Kidney epithelial cell (primary cell): ENCODE measurements at places on chromosomes 1 and 21. TPM values are rescaled to one million over a fixed set of nuclear protein-coding genes. Genes with fewer than 3 reads are reported as not detected.

- DNase-seq: no peak
Observed at GRCh38 chr21:42859891-42860230, 19.5 kb downstream of the WDR4 start.

DNA sequence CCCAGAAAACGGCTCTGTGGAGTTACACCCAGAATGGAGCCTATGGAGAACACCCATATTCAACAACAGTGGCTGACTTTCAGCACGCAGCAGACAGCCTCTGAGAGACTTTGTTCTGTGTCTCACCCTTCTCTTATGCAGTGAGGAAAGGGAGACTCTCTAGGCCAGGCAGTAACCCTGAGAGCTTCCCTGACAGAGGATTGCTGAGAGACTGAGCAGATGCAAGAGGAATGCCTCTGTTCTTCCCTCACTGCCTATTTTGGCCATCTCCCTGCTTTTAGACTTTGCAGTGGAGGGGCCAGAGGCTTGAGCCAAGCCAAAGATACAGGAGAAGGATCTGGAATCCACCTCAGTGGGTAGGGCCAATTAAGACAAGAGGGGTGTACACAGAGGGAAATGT is 41.8 kb upstream of the SLC16A1 start:
- no peak for DNase-seq

GRCh38 chr1:32337855-32338636 is 2.0 kb upstream of the MARCKSL1 start:
- DNase-seq: no peak

DNA sequence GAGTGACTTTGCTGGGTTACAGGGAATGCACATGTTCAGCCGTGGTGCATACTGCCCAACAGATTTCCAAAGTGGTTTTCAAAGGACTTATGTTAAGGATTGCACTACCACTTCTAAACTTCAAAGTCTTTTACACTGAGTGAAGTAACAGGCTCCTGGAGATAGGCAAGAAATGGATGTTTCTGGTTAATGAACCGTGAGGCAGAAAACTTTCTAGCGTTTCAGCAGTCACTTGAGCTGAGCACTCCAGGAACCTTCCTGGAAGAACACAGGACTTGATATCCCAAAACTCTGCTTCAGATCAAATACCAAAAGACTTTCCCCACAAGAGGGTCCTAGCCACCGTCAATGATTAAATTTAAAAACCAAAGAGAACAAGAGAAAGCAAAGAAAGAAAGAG is 74.3 kb upstream of the ATP1A1 start:
- DNase-seq: peak; percentile 12

GRCh38 chr21:45318556-45319404 is 31.1 kb upstream of the POFUT2 start:
- DNase-seq: no peak

DNA sequence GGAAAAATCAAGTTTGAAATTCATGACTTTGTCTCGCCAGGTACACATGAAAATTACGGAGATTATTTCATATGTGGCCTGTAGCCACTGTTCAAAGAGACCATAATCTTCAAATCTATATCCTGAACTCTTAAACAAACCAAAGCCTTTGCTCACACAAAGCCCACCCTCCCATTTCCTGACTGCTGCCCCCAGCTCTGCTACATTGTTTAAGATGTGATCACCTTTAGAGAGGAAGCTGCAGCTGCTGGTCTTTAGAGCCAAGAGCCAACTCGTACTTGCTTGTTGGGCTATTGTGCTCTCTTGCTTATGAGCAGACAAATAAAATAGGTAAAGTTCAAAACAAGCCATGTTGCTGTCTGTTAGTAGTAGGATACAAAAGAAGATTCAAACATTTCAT is 71.9 kb downstream of the DTL start:
- DNase-seq: no peak

- no peak for DNase-seq
Observed at GRCh38 chr1:245807306-245807705, 652.5 kb downstream of the KIF26B start.

DNA sequence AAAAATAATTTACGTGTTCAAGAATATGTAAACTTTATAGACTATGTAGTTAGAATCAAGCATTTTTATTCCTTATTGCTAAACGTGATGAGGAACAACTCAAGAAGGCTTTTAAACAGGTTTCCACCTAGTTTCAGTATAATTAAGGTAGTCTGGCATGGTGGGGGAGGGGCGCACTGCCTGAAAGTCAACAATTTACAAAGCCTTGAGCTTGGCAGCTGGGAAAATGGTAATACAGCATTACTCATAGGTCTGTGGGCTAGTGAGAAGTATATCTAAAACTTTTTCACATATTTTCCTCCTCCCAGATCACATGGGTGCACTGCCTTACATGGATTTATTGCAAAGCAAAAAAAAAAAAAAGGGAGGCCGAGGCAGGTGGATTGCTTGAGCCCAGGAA is 75.2 kb downstream of the EVI5 start:
- peak; percentile 61 for DNase-seq

DNA sequence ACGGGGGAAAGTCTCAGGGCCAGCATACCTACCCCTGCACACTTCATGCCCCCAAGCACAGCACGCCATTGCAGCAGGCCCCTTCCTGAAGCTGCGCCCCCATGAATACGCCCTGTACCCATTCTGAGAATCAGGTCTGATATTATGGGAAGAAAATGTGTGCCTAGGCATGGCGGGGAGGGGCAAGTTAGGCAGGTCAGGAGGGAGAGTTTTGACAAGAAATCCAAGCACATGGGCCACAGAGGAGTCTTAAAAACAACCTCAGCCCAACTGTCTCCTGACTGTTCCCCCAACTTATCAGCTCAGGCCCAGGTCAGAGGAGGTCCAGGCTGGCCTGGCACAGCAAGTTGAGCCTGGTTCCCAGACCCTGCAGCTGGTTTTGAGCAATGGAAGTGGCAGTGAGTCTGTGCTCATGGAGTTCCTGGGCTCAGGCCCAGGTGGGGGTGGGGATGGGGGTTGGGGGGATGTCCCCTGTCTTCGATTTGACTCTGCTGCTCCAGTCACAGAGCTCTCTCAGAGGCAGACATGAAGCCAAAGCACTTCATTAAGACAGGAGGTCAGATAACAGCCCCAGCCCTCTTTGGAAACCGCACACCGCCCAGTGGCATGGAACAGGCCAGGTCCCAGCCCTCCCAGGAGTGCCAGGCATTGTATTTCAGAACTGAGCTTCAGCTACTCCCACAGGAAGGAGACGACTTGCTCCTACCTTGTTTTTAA is 20.6 kb upstream of the BCAR3 start:
- DNase-seq: peak; percentile 54

- no peak for DNase-seq
Observed at GRCh38 chr1:113615425-113615824, 143.9 kb downstream of the PHTF1 start.

DNA sequence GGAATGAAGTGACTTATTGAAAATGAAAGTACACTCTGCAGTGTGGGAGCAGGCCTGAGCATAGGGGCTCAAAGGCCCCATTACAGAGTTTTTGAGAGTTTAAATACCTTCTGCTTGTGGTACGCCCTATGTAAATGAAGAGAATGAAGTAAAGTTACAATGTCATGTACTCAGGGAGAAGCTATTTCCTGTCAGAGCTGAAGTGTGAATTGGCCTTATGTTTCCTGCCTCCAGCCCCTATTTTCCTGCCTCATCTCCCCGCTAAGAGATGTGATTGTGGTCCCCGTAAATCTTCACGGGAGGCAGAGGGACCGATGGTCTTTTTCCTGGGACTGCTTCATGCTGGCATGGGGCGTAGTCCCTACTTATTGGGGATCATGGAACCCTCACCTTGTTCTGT is 2.5 kb upstream of the ZNF683 start:
- DNase-seq: no peak

DNA sequence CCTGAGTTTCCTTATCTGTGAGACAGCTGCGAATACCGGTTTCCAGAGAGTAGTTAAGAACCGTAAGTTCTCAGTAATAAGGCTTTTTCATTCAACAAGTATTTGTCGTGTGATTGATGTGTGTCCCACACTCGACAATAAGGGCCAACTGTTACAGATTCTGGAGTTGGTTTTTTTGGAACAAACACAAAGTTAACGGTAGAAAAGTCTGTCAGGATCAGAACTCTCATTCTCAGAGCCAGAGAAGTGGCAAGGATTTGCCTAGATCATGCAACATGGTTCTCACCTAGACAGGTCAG is 837 bp downstream of the NUDC start:
- no peak for DNase-seq

DNA sequence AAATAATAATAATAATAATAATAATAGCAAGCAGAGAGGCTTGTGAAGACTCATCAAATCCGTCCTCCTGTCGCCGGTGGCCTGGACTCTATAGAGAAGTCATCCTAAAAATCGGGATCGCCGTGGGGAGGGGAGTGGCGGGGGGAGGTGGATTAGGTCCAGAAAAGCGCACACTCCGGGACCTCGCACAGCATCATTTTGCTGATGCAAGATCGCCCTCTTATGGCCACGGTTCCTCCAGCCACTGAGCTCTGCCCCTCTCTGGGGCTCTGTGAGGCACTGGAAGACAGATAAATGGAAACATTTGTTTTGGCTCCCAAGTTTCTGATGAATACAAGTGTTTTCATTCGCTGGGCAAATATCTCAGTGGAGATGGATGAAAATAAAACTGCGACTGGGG is 612.0 kb downstream of the MATN1 start:
- peak; percentile 5 for DNase-seq

DNA sequence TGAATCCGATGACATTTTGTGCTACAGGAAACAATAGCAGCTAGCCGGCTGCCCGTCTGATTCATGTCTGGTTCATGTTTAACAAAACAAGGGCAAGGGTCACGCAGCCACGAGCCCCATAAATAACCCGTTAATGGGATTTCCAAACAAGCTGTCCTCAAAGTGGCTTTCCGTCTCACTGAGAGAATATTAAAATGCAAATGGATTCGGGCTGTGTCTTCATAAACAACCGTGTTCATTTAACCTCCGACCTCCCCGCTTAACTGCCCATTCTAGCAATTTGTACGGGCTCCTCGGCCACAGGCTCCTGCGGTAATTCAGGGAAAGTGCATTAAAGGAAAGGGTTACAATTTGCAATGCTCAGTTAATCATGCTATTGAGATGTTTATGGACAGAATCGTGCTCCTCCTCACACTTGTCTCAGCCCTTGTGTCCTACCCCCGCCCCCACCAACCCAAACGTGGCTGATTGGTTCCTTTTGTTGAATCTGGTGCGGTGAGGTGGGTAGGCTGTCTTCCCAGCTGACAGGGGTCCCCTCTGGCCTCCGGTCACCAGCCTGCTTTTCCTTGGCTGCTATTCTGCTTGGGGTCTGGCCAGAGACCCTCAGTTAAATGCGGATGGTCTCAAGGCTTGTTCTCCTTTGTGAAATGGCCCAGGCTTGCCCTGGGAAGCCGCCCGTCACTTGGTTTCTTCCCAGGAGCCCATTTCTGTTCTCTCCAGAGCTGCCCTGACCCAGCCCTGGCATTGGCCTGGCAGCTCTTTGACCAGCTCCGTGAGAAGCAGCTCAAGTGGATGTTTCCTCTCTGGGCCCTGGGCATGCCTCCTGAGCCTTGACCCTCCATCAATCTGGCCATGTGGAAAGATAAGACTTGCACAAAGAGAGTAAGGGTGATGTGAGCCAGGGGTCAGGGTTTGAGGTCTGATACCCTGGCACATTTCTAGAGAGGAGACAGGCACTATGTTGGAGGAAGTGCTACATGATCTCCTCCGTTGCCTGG is 200.7 kb upstream of the POU3F1 start:
- peak; percentile 53 for DNase-seq

DNA sequence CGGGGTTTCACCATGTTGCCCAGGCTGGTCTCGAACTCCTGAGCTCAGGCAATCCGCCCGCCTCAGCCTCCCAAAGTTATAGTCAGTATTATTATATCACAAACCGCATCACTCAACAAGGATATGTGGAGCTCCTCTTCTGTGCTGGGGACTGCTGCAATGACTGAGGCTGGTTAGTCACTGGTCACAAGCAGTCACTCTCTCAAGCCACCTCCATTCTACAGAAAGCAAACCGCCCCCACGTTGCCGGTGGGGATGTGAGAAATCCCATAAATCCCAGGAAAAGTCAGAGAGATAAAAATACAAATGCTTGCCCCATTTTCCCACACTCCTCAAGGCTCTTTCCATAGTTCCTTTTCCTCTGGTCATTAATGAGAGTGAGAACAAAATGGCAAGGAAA is 155.7 kb downstream of the ADSS2 start:
- DNase-seq: no peak

- no peak for DNase-seq
Observed at GRCh38 chr1:90650401-90650800, 66.7 kb downstream of the BARHL2 start.

DNA sequence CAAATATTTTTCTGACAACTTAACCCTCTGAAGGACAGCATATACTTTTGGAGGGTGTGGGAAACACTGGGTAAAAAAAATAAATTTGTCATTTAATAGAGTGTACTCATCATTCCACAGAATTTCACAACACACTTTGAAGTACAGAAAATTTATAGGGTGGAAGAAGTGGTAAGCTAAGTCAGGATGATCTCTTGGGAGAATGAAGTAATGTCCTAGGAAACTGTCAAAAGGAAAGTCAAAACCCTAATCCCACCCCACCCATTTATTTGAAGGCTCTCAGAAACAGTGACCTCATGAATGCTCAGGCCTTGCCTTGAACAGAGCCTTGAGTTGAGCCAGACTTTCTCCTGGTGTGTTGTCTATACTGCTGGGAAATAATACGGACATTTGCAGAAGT is 7.3 kb upstream of the UAP1 start:
- DNase-seq: no peak

GRCh38 chr1:7229696-7230631 is 444.7 kb downstream of the CAMTA1 start:
- DNase-seq: no peak

- no peak for DNase-seq
Observed at GRCh38 chr1:218376722-218377121, 31.6 kb downstream of the TGFB2 start.

DNA sequence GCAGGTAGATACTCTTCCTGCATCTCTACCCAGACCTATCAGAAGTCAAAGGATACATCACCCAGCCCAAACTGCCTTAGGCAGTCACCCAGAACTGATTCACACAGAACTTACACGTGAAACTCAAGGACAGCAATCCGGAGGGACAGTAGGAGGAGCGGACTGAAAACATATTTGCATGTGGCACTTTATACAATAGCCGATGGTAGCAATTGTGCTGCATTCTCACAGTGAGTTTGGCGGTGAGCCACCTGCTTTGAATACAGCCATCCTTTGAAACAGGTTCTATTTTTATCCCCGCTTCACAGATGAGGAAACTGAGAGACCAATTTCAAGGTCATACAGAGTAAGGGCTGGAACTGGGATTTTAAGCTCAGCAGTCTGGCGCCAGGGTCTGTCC is 69.5 kb downstream of the EDEM3 start:
- no peak for DNase-seq

Gene UBAP2L
- total RNA-seq: 61.7 and 70.9 TPM in 2 replicates

Gene SLC16A4
- 15.4 and 25.4 TPM in 2 replicates for total RNA-seq

Gene FAM177B
- not detected in 2 replicates for total RNA-seq

Gene CFAP45
- 0.21 and 2.0 TPM in 2 replicates for total RNA-seq

Gene RAB7B
- 0.13 TPM in 1 of 2 replicates, not detected in the other for total RNA-seq

Gene PLA2G2F
- total RNA-seq: 6.9 and 9.2 TPM in 2 replicates

Gene HPDL
- total RNA-seq: 0.58 and 3.1 TPM in 2 replicates
